Smooth muscle cell of bladder (primary cell): ENCODE measurements at places on chromosomes 6 and 20. TPM values are rescaled to one million over a fixed set of nuclear protein-coding genes. Genes with fewer than 3 reads are reported as not detected.

PABPC1L gene
- total RNA-seq: 4.8 and 5.5 TPM in 2 replicates

MOG gene
- total RNA-seq: not detected in 2 replicates

ABHD16B gene
- not detected in 2 replicates for total RNA-seq

PCIF1 gene
- 5.1 and 5.3 TPM in 2 replicates for total RNA-seq

KCNK16 gene
- not detected in 2 replicates for total RNA-seq

MYH7B gene
- total RNA-seq: under 0.01 and 0.18 TPM in 2 replicates

PSMB9 gene
- 29.2 and 31.1 TPM in 2 replicates for total RNA-seq

KHDC3L gene
- total RNA-seq: 0.09 TPM in 1 of 2 replicates, not detected in the other
